ENCODE measurements at places on chromosomes 1 and 21. TPM values are rescaled to one million over a fixed set of nuclear protein-coding genes. Genes with fewer than 3 reads are reported as not detected.

Gene KRTAP13-2
- total RNA-seq = not detected

Gene SH2D1B
- total RNA-seq = not detected

Gene ADAM30
- total RNA-seq = not detected

Gene LEFTY2
- not detected for total RNA-seq

Gene ZNF644
- total RNA-seq = 49.6 TPM

Gene KCNQ4
- total RNA-seq = 0.12 TPM

Gene KCNK1
- 0.61 TPM for total RNA-seq

Measured in activated CD8-positive, alpha-beta memory T cell treated with anti-CD3 and anti-CD28 coated beads, Interleukin-2, amount 10 ng/mL, durations not matched to agents 7 days and 5 days (primary cell).